ENCODE measurements at places on chromosomes 7 and 10.

GRCh38 chr7:28102797-28103196 lies 77.8 kb downstream of the JAZF1 start:
- ATAC-seq = no peak

- ATAC-seq = no peak
Measured at GRCh38 chr10:4041635-4042034, 256.6 kb upstream of the KLF6 start.

DNA sequence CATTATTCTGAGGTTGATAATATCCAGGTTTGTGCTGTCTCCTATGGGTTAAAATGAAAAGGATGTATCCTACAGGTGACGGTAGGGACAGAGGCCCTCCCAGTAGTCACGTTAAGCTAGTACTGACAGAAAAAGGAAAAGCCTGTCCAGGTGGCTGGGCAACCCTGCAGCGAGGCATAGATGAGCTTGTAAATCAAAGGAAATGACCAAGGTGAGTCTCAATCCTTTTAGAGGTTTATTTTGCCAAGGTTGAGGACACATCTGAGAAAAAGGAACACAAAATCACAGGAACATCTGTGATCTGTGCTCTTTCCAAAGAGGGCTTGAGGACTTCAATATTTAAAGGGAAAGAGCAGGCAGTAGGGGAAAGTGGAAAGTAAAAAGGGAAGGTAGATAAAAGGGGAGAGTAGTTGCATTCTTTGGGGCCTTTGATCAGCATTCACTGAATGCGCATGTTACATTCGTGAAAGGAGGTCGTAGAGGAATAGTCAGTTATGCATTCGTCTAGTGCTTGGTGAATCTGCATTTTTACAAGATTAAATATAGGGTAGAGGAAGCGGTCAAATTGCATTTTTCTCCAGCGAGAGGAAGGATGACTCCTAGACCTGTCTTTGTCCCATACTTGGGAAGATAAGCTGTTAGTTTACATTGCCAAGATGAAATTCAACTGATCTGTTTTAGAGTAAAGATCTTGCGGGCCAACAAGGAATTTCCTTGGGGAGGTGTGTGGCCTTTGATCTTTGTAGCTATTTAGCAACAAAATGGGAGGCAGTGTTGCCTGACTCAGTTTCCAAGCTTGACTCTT lies 884 bp upstream of the GSTO1 start:
- no peak for ATAC-seq

DNA sequence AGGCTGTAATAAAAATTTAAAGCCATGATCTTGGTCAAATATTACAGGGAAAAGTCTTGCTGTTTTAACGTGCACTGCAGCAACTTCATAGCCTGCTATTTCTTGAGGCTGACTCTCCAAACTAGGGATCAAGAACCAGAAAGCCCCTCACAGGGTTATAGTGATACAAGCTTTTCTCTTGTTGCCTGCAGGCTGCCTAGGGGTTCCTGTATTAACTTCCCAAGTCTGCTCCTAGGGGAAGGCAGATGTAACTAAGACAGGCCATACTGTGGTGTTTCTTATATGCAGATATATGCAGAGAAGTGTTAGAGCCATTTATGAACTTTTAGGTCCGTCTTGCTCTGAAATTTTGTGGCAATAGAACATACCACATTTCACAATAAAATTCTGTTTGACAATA lies 175.7 kb downstream of the FOXP2 start:
- no peak for ATAC-seq

GRCh38 chr7:155449869-155450557 lies 7.9 kb upstream of the EN2 start:
- ATAC-seq = no peak

GRCh38 chr10:29253690-29254029 lies 35.2 kb upstream of the LYZL1 start:
- no peak for ATAC-seq

DNA sequence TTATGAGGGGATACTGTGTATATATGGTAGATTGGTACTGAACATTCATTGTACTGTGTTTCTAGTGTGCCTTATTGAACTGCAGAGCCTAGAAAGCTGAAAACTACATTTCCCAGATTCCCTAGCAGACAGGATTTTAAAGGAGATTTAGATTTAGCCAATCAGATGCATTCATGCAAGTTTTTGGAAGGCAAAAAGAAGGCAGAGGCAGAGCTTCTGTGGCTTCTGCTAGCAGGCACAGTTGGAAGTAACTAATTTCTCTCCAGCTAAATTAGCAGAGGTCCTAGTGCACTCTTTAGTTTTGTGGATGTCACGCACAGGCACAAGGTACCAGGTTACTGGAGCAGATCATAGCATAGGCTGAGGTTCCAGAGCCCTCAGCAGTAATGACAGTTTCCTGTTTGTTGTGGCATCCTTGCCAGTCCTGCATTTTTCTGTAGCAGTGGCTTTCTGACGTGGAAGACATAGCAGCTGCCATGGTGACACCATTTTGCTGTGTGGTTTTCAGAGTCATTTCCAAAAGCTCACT lies 83.7 kb upstream of the CCDC71L start:
- ATAC-seq = no peak

Measured in activated CD4-positive, CD25-positive, alpha-beta regulatory T cell treated with anti-CD3 and anti-CD28 coated beads, Interleukin-2, amount 50 U/mL, for 24 hours (primary cell).